Dermis microvascular lymphatic vessel endothelial cell (primary cell): ENCODE measurements at places on chromosomes 1 and 21.

GRCh38 chr1:167477986-167478385, 40.3 kb downstream of the CD247 start:
- DNase-seq: no peak

DNA sequence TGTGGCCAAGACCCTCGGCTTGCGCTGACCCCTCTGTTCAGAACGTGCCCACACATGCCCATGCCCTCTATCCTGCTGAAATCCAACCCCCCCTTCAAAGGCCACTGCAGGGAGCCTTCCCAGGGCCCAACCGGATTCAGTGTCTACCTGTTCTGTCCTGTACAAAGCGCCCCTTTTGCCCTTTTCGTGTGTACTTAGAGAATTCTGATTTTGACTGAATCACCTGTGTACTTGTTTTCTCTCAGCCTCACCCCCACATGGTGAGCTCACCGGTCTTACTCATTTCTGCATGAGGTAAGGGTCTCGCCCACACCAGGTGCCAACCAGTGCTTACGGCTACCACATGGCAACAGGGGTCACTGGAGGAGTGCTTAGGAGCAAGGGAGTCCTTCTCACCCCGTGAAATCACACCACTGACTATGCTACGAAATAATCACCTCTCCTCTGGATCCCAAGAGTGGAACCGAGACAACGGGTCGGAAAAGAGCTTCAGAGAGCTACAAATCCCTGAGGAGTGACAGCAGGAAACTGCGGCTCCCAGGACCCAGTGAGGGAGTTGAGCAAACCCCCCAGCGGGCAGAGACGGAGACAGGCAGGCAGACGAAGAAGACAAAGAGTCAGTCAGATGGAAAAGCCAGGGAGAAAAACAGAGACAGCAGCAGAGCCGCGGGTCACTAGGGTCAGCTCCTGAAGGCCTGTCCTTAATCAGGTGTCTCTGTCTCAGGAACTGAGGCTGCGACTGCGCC, 2.1 kb upstream of the S100A2 start:
- DNase-seq: no peak

- DNase-seq: no peak
Observed at GRCh38 chr1:213303286-213303685, 252.2 kb downstream of the RPS6KC1 start.

GRCh38 chr1:53470584-53470983, 11.4 kb downstream of the DMRTB1 start:
- no peak for DNase-seq

GRCh38 chr1:37448691-37449417, 25.5 kb upstream of the ZC3H12A start:
- DNase-seq: no peak

DNA sequence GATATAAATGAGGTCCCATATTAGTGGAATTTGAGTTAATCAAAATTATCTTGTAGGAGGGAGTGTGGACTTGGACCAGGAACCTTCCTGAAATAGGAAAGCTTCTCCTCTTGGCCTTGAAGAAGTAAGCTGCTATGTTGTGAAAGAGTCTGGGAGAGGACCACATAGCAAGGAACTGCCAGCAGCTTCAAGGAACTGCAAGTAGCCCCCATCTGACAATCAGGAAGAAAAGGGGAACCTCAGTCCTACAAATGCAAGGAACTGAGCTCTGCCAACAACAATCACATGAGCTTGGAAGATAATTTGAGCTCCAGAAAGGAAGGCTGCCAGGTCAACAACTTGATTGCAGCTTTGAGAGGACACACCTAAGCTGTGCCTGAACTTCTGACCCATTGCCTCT, 8.2 kb upstream of the PRMT6 start:
- no peak for DNase-seq

DNA sequence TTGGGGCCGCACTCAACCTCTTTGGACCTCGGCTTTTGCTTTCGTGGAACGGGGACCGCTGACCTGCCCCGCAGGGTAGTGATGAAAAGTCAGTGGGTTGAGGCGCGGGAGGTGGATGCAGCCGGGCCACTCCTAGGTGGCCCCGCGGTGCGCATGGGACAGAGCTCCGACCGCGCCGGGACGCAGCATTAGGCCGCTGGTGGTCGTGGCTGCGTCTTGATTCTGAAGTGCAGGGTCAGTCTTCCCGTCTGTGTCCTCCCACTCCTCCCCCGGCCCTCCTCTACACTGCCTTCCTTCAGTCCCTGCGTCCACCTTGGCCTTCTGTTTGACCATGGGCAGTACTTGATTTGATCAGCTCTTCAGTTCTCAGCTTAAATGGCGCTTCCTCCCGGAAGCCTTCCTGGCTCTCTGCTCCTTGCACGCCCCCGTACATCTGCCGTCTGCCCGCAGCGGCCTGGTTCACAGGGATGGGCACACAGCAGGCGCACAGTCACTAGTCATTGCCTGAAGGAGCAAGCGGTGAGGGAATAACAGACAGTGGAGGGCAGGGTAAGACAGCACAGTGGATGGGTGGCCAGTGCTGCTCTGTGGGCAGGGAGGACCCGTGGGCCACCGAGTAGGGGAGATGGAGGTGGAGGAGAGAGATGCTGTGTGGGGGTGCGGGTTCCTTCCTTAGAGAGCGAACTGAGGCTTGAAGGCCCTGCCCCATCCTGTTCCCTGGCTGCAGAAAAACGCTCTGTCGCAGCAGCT, 633 bp downstream of the THEMIS2 start:
- no peak for DNase-seq

DNA sequence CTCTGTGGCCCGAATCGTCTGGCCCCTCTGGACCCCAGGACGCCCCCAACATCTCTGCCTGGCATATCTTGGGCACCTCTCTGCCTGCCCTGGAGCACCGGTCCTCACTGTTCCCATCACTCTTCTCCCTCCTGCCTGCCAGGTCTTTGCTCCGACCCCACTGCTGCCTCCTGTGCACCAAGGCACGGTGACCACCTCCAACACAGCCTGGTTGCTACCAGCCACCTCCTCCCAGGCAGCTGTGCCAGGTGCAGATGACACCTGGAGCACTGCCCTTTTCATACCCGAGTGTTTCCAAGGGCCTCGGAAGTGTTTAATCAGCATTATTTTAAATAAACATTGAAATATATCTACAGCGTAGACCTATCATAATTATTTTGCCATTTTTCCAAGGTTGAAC, 31.3 kb downstream of the PKNOX1 start:
- no peak for DNase-seq

DNA sequence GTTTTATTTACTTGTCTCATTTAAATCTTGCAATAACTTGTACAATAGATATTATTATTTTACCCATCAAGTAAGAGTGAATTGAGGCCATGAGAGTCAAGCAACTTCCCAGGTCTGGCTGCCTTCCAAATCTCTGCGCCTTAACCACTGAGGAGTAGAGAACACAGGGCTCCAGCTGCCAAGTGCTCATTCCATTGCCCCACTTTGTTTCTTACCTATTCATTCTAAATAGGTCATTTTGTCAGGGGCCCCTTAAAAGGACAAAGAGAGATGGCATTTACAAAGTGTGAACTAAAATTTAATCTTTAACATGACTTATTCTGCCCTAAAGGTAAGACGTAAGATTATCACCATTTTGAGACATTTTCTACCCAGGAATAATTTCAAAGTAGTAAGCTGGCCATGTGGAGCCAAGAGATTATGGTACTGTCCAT, 3.5 kb downstream of the PPP1R15B start:
- DNase-seq: peak; percentile 65

DNA sequence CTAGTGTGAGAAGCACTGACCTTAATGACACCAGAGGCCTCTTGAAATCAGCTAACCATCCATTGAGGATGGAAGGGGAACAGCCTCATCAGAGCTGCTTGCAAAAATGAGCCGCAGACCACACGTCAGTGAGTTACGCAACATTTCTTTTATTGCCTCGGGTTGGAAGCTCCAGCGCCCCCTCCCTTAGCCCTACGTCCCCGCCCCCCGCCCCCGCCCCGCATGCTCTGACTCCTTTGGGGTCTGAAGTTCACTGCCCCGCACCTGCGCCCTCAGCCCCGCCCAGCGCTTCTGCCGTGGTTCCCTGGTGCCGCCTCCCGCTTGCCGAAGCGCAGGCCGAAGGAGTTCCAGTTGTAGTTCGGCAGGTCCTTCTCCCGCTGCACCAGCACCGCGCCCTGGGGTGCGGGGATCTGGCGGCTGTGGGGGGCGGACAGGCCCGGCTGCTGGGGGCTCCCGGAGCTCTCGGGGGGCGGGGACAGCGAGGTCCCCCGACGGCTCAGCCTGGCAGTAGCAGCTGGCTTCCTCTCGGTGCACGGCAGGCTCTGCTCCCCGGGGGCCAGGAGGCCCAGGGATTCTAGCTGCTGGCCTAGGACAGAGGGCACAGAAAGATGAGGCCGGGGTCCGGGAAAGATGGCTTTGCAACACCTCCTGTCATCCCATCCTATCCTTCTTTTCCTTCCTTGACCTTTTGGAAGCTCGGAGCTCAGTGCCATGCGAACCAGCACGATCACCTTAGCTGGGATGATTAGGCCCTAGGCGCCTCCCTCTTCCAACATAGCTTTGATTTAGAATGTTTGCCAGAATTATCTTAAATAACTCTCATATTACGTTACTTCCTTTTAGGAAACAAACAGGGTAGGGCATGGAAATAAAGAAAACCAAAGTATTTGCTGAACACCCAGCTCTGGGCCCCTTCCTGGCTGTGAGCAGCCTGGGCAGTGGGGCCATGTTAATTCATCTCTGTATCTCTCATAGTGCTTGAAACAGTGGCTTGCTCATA, 5.8 kb downstream of the KISS1 start:
- DNase-seq: peak; percentile 73

- DNase-seq: no peak
Observed at GRCh38 chr1:228827019-228827418, 91.7 kb downstream of the RHOU start.

- DNase-seq: no peak
Observed at GRCh38 chr1:167052389-167052788, 37.8 kb downstream of the GPA33 start.

GRCh38 chr1:59673573-59674450, 140.9 kb upstream of the HOOK1 start:
- no peak for DNase-seq

DNA sequence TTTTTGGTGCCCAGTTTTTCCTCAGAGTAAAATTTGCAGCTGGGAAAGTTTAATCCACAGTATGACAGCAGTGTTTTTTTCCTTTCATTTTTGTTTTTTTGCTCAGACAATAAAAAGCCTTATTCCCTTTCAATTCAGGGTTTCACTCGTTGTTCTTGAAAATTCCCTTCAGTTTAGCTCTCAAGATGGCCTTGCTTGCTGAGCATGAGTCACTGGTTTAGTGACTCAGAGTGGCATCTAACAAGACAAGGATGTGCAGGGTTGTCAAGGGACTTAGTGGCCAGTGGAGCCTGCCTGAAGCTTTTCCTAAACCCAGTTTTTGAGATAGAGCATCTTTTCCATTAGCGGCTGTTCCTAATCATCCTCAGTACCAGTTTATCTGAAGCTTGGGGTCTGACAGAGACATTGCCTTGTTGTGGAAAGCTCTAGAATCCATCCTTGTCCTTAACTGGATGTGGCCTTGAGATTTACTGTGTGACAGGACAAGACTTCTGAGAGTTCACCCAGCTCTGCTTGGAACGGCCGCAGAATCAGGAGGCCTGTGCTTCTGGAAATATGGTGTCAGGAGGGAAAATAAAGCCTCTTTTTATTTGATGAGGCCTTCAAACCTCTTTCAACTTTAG, 48.4 kb upstream of the DNAJC6 start:
- DNase-seq: peak; percentile 49
